ENCODE measurements at places on chromosomes 12 and 14.

DNA sequence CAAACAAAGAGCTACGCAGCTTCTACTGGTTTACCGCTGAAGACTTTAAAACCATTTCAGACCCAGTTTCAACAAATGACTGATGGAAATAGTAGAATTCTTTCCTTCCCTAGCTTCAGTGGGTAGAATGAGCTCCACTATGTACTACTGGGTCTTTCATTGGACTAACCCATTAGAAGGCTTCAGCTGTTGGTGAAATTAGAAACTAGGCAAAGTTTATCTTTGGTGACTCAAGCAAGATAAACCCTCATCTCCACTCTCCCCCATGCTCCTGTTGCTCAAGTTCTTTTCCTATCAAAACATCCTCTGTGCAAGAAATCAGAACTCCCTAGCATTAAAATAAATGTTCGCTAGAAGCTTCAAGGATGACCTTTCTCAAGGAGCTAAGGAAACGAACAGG is 159.2 kb downstream of the PAWR start:
- DNase-seq: no peak

- no peak for DNase-seq
These were observed 34.3 kb upstream of the LRP6 start for GRCh38 chr12:12301122-12301521.

- peak; percentile 33 for DNase-seq
These were observed 16.7 kb upstream of the CD163L1 start for GRCh38 chr12:7460375-7461259.

DNA sequence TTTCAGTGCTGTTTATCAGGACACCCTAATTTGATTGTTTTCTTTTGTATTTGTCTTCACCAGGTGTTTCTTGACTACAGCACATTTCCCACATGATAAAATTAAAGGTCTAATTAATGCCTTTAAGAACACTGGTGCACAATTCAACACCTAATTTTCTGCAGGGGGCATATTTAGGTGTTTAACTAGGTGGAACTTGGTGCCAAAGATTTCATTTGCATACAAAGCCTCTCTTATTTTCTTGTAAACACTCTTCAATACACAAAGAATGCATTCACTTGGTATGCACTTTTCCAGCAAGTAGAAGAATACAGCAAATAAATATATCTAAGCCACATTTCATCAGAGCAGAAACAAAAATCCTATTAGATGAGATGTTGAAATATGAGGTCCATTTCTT is 646.2 kb upstream of the FOXG1 start:
- no peak for DNase-seq

DNA sequence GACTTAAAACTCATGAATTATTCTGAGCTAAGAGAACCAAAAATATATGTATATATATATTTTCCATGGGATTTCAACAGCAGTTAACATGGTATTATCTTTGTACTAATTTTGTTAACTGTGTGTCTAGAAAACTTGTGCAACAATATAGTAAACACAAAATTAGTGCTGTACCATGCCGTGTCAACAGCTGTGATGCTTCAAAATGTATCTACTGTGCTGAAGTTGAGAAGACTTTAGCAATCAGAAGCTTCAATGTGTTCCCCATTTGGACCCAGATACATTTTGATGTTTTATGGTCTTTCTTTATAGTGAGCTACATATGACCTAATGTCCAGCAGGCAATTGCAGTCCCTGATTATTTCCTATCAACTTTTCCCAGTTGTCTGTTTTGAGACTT is 405.7 kb downstream of the DIO2 start:
- no peak for DNase-seq

DNA sequence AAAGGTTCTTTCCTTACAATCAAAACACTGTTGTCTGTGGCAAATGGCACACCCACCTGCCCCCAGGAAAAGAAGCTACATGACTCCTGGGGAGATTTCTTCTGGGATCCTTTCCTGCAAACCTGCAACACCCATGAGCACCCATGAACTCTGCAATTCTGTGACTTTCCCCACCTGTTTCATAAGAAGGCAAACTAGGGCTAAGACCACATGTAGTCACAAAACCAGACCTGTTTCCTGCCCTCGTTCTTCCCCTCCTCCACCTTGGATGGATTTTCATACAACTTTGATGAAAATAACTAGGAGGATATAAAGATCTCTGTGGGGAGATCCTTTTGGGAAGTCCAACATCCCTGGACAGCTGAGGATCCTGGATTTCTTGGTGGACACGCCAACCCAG is 1084.7 kb downstream of the BCL11B start:
- DNase-seq: no peak

All from stimulated activated CD4-positive, alpha-beta T cell treated with anti-CD3 and anti-CD28 coated beads, Interleukin-12 subunit alpha, Interleukin-12 subunit beta, amount 100 ng/mL, for 4 hours (primary cell).